ENCODE measurements at places on chromosomes 5 and 9. TPM values are rescaled to one million over a fixed set of nuclear protein-coding genes. Genes with fewer than 3 reads are reported as not detected.

PCDHGB7 gene
- total RNA-seq: 26.2 TPM

CAVIN4 gene
- 0.39 TPM for total RNA-seq

PLPP7 gene
- 16.1 TPM for total RNA-seq

ALDH1B1 gene
- total RNA-seq: 19.5 TPM

PIP5K1B gene
- total RNA-seq: 10.0 TPM

CMBL gene
- 29.2 TPM for total RNA-seq

GRCh38 chr5:179344431-179345182 lies 654 bp downstream of the ADAMTS2 start:
- no peak for DNase-seq

GRCh38 chr5:159657771-159658170 lies 258.5 kb upstream of the ADRA1B start:
- no peak for DNase-seq

DNA sequence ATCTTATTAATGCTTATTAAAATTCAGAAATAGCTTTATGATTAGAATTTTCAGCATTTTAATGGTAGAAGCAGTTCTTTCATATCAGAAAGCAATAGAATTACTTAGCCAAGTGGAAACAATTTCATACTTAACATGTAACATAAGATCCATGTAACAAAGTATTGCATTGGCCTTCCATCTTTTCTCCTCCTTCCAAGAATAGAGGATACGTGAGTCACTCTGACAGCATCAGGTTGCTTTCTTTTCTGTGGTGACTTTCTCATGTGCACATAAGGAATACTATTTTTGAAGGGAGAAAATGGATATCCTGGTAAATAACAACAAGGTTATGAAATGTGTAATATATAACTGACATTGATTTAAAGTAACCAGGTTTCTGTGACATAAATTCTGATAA lies 272.2 kb downstream of the ANXA1 start:
- no peak for DNase-seq

DNA sequence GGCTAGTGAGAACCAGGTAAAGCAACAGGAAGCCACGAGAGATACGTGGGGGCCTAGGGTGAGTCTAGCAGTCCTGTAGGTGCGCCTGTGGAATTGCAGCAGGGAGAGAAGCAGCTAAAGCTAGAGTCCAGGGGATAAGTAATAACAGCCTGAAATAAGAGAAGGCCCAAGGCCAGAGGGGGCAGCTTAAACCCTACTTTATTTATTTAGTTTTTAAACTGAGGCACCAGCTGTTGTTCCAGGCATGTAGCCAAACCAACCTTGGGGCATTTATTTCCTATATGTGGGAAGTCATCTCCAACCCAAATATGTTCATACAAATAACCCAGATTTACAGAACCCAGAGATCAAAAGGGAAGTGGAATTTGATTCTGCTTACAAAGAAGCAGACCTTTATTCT lies 93.5 kb downstream of the GLDC start:
- DNase-seq: no peak

DNA sequence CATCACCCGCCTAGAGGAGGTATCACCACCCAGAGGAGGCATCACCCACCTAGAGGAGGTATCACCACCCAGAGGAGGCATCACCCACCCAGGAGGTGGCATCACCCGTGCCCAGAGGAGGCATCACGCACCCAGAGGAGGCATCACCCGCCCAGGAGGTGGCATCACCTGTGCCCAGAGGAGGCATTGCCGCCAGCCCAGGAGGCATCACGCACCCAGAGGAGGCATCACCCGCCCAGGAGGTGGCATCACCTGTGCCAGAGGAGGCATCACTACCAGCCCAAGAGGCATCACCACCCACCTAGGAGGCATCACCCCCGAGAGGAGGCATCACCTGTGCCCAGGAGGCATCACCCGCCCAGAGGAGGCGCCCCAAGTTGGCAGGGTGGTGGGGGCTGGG lies 2.6 kb downstream of the NOTCH1 start:
- DNase-seq: no peak

GRCh38 chr9:101018467-101018866 lies 10.1 kb upstream of the PLPPR1 start:
- no peak for DNase-seq

GRCh38 chr5:13673511-13673910 lies 271.0 kb downstream of the DNAH5 start:
- no peak for DNase-seq

DNA sequence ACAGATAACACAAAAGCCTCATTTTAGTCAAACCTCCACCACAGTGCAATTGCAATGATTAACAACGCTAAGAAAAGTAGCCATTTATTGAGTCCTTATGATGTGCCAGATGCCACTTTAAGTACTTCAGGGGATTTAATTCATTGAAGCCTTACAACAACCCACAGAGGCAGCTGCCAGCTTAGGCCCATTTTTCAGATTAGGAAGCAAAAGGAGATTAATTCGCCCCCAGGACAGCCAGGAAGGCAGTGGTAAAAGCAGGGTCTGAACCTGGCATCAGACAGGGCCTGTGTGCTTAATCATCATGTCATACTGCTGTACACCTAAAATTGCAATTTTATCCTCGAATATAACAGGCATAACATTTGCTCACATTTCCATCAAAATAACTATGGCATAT lies 23.9 kb downstream of the MED27 start:
- DNase-seq: no peak

- DNase-seq: peak; percentile 89
Measured at GRCh38 chr5:139698490-139699146, 50.5 kb downstream of the CXXC5 start.

GRCh38 chr5:95424526-95424925 lies 33.4 kb downstream of the FAM81B start:
- no peak for DNase-seq

DNA sequence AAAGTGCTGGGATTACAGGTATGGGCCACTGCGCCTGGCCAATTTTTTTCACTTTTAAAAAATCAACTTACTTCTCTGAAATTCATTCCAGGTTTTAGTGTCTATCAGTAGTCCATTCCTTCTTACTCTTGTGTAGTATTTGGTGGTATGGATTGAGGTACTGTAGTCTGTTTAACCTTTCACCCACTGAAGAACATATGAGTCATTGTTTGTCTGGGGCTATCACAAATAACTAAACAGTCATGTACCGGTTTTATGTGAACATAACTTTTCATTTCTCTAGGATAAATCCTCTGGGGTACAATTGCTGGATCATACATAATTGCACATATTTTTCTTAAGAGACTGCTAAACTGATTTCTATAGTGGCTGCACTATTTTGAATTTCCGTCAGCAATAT lies 1188.0 kb upstream of the CDH9 start:
- DNase-seq: no peak

Measured in adrenal gland (tissue), 19 donors.